ENCODE measurements at places on chromosomes 12 and 14.

DNA sequence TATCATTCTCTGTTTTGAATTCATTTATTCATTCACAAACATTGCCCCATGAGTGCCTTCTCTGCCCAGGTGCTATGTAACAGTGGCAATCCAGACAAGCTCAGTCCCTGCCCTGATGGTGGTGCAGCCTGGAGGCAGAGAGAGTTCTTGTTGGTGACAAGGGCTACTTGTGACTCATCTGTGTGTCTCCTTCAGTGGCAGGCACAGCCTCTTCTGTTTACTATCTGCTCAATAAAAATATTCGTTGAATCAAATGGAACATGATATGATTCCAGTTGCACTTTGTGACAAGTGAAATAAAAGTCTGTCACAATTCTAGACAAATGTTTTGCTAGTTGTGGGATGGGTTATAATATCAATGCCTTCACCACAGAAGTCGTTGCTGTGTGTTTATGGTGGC is 20.6 kb upstream of the CPM start:
- no peak for DNase-seq

GRCh38 chr14:23877111-23877510 is 76.5 kb upstream of the DHRS4 start:
- no peak for DNase-seq

- peak; percentile 27 for DNase-seq
Measured at GRCh38 chr14:21059842-21060613, 2.4 kb downstream of the RNASE8 start.

DNA sequence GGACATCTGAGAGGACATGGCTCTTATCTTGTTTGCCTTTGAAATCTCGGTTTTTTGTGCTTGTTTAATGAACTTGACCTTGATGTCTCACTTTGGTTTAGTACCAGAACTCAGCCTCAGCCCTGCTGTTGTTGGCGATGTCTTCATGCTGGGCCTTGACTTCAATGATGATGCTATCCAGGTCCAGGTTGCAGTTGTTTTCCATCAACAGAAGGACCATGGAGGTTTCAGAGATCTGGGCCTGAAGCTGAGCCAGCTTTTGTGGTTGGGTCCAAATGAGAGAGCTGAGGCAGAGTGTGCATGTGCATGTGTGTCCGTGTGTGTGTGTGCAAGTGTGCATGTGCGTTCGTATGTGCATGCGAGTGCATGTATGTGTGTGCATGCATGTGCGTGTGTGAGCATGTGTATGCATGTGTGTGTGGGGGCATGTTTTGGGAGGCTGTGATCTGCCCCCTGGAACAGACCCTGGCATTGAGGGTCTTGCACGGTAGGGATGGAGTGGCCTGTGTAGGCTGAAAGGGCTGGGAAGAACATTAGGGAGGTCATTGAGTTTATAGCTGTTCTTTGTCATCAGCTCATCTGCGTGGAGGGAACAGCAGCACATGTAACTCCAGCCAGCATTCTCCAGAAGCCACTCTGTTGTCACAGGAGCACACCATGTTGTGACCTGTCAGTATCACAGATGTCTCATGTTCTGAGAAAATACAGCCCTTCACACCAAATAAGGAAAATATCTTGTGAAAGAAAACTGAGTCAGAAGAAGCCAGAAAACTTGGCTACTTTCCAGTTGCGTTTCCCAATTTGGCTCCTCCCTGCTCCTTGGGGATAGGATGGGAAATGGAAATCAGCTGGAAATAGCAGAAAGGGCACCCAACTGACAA is 10.0 kb upstream of the KRT82 start:
- no peak for DNase-seq

DNA sequence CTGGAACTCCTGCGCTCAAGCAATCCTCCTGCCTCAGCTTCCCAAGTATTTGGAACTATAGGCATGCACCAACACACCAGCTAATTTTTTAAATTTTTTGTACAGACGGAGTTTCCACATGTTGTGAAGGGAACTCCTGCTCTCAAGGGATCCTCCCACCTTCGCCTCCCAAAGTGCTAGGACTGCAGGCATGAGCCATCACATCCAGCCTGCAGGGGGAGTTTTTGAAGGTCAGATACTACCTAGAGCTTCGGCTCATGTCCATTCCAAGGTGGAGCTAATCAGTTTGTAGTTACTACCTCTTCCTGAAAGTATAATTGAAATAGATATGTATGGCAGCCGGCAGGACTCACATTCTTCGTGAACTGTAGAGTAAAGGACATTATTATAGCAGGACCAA is 3.7 kb upstream of the TAS2R19 start:
- DNase-seq = no peak

DNA sequence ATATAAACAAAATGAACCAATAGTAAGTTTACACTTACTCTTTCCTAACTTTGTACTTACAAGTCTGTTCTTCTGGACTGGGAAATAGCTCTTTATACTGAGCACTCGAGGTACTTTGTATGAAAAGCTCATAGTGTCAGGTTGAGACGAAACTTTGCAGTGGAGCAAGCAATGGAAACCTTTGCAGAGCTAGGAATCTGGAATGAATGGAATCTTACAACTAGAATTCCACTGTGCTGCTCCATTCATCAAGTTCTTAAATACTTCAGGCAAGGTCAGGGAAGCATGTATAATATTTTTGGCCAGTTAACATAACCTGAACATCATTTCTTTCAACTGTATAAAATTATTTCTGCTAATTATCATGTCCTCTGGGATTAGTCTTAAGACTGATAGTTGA is 1327.5 kb upstream of the FLRT2 start:
- DNase-seq = no peak

GRCh38 chr12:125683748-125684381 is 618.6 kb downstream of the AACS start:
- no peak for DNase-seq

- DNase-seq = no peak
Measured at GRCh38 chr12:104457746-104458693, 1.3 kb downstream of the CHST11 start.

DNA sequence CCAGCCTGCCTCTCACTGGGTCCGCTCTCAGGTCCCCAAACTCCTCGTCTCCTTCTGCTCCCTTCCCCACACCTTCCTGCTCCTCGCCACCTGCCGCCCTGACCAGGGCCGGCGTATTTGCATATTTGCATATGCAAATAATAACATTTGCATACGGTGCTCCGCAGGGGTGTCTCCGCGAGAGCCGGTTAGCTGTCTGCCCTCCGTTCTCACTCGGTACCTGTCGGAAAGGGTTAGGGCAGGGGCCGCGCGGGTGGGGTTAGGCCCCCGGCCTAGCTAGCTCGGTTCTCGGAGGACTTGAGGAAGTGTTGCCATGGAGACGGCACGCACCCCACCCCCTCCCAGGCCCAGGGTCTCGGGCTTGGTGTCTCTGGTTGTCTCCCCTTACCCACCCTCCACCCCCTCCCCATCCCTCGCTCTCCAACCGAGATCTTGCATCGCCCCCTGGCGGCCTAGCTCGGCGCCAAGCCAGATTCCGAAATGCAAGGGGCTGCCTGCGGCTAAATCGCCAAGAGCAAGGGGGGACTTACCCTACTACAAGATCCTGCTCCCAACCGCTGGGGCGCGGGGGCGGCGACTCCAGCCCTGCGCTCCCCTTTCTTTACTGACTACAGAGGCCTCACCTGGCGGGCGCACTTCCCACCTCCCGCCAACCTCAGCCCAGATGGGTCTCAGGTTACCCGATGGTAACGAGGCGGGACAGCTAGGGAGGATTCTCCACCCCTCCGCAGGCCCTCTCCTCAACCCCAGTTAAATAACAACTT is 8.1 kb downstream of the STAC3 start:
- peak; percentile 38 for DNase-seq

- no peak for DNase-seq
Measured at GRCh38 chr12:107179871-107180270, 86.5 kb upstream of the CRY1 start.

- no peak for DNase-seq
Measured at GRCh38 chr12:88934163-88934747, 354.0 kb upstream of the KITLG start.

DNA sequence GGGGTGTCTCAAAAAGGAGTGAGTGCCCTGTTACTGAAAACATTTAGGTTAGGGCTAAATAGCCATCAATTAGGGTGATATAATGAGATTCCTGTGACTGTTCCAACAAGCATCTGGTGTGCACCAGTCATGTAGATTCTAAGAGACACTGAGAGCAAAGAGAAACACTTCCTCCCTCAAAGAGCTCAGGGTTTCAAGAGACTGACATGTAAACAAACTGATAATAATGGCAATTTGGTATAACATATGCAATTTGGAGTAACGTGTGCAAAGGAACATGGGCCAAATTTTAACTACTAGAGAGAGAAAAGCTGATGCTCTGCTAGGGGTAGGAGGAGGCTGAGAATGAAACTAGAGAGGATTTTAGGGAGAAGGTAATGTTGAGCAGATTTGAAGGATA is 237.1 kb downstream of the BMP4 start:
- no peak for DNase-seq

DNA sequence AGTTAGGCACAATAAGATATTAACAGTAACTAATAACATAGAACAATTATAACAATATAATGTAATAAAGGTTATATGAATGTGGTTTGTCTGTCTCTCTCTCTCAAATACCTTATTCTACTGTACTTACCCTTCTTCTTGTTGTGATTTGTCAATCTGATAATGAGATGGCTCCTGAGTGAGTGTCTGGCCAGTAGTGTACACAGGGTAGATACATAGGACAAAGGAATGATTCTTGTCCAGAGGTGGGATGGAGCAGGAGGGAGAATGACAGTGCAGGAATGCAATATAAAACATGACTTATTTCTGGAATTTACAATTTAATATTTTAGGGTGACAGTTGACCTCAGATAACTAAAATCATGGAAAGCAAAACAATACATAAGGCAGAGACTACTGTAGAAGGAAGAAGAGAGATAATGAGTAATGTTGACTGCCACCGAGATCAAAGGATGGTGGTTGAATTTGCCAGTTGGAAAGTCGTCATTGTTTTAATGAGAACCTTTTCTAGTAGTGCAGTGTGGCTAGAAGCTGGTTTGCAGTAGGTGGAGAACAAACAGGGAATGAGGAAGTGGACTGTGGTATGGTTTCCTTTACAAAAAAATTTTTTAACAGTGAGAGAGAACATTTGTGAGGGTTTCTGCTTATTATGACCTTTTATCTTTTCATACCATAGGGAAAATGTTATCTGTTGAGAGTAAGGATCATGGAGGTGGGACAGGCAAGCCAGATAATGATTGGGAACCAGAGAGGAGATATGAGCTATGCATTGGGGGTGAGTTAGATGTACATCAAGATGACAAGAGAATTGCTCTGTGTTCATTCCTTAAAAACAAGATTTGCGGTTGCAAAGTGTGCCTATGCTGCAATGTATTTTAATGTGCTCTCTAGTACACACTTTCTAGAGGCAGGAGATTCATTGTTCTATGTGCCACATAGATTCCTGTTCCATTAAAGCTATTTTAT is 458.3 kb downstream of the BTG1 start:
- no peak for DNase-seq

- DNase-seq = no peak
Measured at GRCh38 chr12:127257366-127257935, 1009.5 kb upstream of the TMEM132C start.

- DNase-seq = peak; percentile 64
Measured at GRCh38 chr12:108129017-108129812, at the start of gene WSCD2. Gene WSCD2 (plus strand): TSS chr12:108129288. CDS start chr12:108195833, 66,545 bp downstream.

DNA sequence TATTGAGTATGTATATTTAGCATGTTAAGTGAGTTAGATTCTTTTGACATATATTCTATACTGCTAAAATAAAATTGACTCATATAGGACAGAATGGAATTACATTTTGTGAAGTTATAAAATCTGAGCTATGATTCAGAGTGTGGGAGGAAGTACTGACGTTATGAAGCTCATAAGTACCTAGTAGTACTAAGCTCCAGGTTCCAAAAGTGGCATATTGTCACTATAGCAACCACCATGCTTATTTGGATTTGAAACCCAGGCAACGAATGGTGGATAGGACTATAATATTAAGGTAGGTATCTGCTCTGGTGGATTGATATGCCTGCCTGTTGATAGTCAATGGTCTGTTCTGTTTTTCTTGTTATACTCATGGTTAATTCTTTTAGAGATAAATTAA is 2.2 kb upstream of the FBXO33 start:
- DNase-seq = no peak

GRCh38 chr12:69000540-69001243 is 67.7 kb upstream of the CPM start:
- no peak for DNase-seq

GRCh38 chr14:101739446-101740141 is 21.9 kb upstream of the PPP2R5C start:
- no peak for DNase-seq

DNA sequence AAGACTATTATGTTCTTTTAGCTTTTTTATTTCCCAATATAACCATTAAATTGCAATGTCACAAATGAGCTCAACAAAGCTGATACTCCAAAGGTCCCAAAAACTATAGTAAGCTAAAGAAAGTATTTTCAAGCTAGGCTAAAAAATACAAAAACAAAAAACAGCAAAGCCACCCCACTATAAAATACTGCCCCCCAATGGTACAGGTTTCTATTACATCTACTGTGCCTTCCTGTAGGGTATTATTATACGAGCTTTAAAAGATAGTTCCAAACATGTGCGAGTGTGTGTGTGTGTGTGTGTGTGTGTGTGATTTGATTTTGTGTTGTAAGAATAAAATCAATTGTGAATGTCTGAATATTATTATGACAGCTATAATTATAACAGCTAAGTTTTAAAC is 1.1 kb downstream of the IFNG start:
- no peak for DNase-seq

- no peak for DNase-seq
Measured at GRCh38 chr12:26106347-26106746, 18.5 kb downstream of the BHLHE41 start.

GRCh38 chr14:100221533-100222223 is 17.3 kb upstream of the YY1 start:
- no peak for DNase-seq

GRCh38 chr12:6216581-6216980 is 16.4 kb downstream of the CD9 start:
- no peak for DNase-seq

- DNase-seq = no peak
Measured at GRCh38 chr12:48366131-48366530, 15.4 kb upstream of the ZNF641 start.

- no peak for DNase-seq
Measured at GRCh38 chr14:31124197-31124596, 83.4 kb downstream of the HECTD1 start.

GRCh38 chr12:93749515-93749914 is 72.3 kb downstream of the CRADD start:
- DNase-seq = no peak

- DNase-seq = no peak
Measured at GRCh38 chr12:83388551-83388950, 701.8 kb downstream of the TMTC2 start.
